Trophoblast cell (in vitro differentiated cells and primary cell): ENCODE measurements at places on chromosomes 6 and 20.

DNA sequence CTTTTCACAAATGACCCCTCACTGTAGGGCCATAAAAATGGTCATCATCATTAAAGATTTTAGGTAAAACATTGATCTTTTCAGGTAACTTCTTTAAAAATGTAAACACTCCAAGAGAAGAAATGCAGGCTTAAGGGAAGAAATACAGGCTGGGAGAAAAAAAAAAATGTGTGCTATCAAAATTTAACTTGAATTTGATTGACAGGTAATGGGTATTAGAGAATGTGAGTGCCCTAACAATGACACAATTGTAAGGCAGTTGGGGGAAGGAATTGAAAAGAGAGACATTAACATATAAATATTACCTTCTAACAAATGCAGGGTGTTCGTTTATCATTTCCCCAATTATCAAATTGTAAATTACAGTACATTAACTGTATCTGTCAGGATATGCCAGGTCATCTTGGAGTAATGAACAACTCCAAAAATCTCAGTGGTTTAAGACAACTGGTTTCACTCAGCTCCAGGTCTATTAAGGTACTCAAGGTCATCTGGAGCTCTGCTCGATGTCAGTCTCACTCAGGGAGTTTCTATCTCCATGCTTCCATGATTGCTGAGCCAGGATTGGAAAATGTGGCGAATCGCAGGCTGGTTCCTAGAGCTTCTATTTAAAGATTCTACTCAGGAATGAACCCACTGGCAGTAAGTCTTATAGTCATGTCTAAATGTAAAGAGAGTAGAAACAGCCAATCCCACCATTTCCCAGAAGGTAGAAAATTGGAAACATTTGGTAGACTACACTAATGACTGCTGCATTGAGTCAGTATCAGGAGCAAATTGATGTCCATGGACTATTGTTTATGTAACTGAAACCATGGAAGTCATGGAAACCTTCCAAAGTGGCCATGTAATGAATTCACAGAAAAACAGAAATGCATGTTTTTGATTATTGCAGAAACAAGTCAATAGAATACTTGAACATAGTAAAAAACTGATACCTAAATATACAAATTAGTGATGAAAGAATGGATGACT lies 55.6 kb downstream of the FRK start:
- no peak for DNase-seq

- DNase-seq: peak; percentile 50
Measured at GRCh38 chr6:46677314-46677654, 10.4 kb upstream of the TDRD6 start.

DNA sequence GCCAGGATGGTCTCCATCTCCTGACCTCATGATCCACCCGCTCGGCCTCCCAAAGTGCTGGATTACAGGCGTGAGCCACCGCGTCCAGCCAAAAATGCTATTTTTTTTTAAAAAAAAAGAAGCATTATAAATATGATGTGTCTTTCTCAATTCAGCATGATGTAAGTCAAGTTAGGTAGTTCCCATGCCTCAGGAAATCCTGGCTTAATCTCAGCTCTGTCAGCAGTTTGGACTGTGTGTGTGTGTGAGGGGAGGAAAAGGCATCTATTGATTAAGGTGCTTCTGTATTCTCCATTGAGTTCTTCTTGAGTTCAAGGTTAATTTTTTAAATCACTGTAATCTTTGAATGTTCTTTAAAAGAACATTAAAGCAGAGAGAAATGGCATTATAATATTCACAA lies 51.5 kb downstream of the GMDS start:
- DNase-seq: no peak

DNA sequence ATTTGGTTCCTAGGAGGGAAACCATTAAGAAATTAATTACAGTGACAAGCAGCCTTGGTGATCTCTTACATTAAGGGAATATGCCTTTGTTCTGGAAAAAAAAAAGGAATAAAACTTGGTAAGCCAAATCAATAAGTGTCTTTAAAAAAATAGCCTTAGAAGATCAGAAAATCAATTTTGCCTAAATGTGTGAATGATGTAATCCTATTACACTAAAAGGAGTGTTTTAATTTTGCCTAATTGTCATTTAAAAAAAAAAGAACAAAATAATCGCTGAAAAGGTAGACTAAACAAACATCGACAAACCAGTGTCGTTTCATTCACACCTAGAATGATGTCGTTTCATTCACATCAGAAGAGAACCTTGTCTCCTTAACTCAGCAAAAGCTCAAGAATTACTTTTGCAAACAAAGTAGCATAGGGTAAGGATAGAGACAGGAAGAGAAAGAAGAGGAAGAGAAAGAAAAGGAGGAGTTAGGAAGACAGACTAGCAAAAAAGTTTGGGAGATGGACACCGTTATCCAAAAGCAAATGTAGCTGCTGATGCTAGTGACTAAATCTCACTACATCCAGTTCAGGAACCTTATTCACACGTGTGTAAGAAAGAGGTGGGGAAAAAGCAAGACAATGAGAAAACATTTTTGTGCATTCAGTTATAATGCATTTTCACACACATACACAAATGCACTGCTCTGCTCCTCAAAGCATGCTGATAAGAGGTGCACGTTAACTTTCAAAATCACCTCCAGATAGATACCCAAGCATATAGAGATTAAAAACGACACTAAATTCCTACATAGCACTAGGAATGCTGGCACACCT lies 60.6 kb downstream of the HIVEP2 start:
- no peak for DNase-seq

DNA sequence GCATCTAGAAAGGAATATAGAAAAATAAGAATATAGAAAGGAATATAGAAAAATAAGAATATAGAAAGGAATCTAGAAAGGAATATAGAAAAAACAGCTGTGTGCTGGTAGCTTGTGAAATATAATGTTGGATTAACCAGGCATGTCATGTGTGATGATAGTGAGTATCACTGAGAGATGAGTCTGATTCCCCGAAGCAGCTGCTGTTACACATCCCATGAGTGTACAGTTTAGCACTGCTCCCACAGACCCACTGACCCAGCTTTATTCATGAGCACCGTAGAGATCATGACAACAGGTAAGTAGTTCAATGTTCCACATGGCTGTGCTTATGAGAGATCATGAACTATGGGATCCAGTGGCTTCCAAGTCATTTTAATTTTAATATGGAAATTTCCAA lies 64.8 kb downstream of the SLC22A3 start:
- no peak for DNase-seq

DNA sequence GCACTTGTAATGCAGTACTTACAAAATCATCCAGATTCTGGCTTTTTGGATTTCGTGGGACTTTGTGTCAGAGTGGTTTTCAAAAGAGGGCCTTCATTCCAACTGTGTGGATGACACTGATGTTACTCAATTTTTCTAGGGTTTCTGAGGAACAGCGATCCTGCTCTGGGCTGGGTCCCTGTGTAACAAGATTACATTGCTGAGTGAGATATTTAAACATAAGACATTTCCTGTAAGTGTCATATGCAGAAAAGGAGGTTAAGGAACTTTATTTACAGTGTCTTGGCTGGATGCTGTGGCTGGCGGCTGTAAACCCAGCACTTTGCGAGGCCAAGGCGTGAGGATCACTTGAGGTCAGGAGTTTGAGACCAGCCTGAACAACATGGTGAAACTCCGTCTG lies 6.7 kb downstream of the ZFAND3 start:
- no peak for DNase-seq

DNA sequence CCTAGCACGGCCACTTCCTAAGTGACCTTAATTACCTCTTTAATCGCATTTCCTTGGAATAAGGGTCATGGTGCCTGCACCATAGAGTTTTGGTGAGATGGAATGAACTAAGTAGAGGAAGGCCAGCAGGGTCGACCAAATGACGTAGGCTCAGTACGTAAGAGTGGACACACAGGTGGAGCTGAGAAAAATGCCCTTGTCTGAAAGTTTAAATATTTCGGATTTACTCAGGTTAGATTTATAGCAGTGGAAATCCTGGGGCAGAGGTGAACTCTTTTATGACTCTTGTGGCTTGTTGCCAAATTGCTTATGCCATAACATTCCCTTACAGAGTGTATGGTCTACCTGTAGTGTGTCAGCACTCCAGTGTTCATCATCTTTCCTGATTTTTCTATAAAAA lies 23.6 kb upstream of the BTBD3 start:
- no peak for DNase-seq

DNA sequence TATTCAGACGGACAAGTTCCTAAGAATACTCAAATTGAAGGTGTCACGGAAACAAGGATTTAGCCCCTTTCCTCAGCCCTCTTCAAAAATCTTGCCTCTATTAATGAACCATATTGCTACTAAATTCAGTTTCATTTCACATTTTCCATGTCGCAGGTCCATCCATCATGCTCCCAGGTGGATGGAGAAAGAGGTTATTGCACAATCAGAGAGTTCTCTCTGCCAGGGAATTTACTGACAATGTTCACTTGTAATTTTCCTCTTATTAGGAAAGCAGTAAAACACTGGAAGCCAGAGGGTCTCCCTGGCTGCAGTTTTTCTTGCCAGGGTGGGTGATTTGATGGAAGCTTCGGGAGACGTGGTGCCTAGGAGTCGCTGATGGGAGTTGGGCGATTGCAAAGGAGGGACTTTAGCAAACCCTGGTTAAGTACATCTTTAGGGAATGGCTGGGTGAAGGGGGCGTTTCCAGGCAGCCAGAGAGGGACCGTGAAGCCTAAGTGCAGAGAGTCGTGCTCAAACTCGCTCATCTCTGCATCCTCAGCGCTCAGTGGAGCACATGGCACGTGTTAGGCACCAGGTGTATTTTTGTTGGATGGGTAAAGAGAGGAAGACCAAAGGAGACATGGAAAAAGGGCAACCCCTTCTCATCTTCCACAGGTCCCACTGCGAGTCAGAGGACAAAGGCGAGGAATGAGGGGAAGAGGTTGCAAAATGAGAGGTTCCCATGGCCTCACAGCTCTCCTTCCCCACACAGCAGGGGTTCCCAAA lies 321.9 kb upstream of the CDH4 start:
- DNase-seq: no peak

DNA sequence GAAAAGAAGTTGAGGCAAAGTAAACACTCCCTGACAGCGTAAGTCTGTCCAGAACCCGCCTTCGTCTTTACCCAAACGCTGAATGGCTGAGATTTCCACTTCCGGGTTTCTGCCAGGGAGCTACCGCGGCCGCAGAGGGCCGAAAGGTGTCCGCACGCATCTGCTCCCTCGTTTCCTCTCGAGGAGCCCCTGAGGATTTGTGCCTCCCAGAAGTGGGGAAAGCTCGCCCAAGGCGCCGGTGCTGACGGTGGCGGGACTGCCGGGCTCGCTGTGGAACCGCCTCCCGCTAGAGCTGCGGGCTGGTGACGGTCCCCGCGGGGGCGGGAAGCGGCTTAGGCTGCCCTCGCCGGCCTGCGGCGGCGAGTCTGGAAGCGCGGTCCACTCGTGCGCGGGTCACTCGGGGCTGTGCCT lies 1760.2 kb upstream of the DEFB115 start:
- DNase-seq: peak; percentile 65

DNA sequence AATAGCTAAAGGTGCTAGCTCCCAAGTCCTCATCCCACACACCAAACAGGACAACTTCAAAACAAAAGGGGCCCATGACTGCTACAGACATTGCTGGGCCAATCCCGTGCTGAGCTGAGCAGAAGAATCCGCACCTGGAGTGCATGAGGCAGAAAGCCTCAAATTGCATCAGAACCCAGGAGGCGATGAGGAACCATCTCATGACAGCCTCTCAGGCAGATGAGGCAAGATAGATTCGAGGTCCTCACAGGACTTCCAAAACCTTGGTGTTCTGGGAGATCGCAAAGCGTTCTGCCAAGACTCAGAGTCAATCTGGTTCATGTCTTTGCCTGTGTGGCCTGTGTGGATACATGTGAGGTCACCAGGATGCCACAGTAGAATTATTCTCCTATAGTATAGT lies 32.8 kb upstream of the SSTR4 start:
- DNase-seq: no peak

GRCh38 chr6:108779536-108780275 lies 68.5 kb upstream of the ARMC2 start:
- DNase-seq: peak; percentile 27

- DNase-seq: peak; percentile 92
Measured at GRCh38 chr6:1609648-1610496, at the start of gene FOXC1. TSS of gene FOXC1 (plus strand) at chr6:1609915. CDS start at chr6:1610446, 531 bp downstream.

GRCh38 chr6:155100087-155100486 lies 105.0 kb downstream of the TIAM2 start:
- DNase-seq: no peak

DNA sequence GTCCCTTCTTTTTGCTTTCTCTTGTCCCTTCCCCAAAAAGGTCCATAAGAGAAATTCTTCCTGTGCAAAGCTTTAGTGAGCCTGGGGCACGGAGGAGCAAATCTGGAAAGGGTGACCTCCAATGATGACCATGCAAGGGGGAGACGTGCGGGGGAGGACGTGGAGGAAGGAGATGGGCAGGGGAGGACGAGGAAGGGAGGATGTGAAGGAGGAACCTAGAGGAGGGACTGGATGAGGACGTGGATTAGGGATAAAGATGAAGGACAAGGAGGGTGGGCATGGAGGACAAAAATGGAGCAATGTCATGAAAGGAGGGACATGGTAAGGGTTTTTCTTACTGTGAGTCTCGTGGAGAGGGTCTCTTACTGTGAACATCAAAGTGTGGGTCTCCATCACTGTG lies 139.5 kb downstream of the ERMARD start:
- DNase-seq: no peak

DNA sequence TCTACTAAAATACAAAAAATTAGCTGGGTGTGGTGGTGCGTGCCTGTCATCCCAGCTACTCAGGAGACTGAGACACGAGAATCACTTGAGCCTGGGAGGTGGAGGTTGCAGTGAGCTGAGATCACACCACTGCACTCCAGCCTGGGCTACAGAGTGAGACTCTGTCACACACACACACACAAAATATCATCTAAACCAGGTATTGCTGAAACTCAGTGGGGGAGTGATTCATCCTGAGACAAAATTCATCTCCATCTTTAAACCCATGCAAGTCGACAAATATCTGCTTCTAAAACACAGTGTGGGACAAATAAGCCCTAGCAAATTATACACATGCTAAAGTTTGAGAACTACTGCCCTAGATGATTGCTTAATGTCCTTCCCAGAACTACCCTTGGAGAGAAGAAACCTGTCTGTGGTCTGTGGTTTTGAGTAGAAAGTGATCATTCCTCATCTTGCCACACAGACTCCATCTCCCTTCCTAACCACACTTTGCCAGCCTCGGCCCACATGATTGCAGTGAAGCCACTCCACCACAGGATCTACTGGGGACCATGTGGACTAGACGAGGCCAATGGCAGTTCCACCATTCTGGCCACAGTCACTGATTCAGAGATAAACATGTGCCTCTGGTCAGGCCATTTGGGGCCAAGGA lies 130.3 kb downstream of the OPRM1 start:
- DNase-seq: no peak

DNA sequence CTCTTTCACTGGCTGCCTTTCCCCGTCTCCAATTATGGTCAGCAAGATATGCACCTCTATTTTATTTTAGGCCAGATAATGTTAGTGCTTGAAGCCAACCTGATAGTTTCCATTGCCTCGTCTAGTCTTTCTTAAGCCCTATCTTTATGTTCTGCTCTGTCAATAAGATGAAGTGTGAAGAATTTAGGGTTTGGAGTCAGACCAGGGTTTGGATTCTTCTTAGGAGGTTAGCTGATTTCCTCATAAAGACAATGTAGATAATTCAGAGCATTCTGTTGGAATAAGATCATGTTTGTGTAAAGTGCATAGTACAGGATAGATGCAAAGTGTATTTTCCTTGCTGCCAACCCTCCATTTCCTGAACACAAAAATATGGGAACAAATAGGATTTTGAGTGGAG lies 43.8 kb downstream of the PKIB start:
- DNase-seq: no peak

- DNase-seq: no peak
Measured at GRCh38 chr6:123808556-123808955, 4.9 kb downstream of the NKAIN2 start.

GRCh38 chr6:131116755-131117360 lies 18.4 kb upstream of the AKAP7 start:
- DNase-seq: peak; percentile 79

GRCh38 chr20:12264711-12265110 lies 347.0 kb downstream of the BTBD3 start:
- DNase-seq: no peak
